D721Med (cell line): ENCODE measurements at places on chromosomes 1 and 21.

GRCh38 chr1:99328171-99328570 lies 63.9 kb downstream of the PLPPR4 start:
- DNase-seq = no peak

GRCh38 chr1:2593251-2593878 lies 6.8 kb downstream of the PRXL2B start:
- DNase-seq = no peak

GRCh38 chr1:20726932-20727745 lies 5.4 kb downstream of the SH2D5 start:
- DNase-seq = no peak

DNA sequence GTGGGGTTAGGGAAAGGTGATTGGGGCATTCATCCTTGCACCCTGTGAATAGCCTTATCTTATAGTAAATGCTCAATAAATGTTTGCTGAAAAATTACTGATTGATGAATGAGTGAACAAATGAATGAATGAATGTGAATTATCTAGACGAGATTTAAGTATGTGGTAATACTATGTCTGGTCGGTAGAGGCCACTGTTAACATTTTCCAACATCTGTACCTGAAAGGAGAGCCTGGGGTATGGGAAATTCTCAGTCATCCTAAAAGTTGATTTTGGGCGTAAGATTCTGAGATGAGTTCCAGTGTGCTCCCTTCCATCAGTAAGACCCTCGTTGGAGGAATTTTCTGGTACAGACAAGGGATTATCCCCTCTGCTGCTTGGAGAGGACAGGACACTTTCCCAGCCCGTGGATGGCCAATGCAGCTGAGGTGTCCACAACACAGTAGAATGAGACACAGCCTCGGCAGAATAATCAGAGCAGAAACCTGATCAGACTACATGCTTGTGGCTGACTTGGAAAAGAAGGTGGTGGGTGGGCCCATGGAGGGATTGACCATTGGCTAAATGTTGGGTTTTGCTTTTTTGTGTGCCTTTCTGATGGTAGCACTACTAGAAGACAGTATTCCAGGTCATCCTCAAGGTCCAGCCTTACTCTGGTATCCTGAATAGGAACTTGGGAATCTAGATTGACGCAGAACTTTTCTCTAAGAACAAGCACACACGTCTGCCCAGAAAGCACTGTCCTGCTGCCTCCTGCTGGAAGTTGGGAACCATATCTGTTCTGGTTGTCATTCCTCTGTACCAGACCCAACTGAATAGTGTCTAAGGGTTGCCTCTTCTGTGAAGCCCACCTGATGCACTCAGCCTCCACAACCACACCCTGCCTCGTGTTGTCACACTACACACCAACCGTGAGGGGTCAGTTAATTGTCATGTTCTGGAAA lies 262.0 kb downstream of the TNR start:
- no peak for DNase-seq

- DNase-seq = no peak
Observed at GRCh38 chr1:154403261-154403943, 1.7 kb upstream of the IL6R start.
